Thoracic aorta (tissue), 2 donors: ENCODE measurements at places on chromosomes 1 and 21. TPM values are rescaled to one million over a fixed set of nuclear protein-coding genes. Genes with fewer than 3 reads are reported as not detected.

- H3K27me3 ChIP-seq: no peaks in the 10 kb centered on the region
- no peak for DNase-seq
- no peaks in the 10 kb centered on the region for H3K36me3 ChIP-seq
- H3K27ac ChIP-seq: no peak overlapping the region
- no peak overlapping the region for H3K4me3 ChIP-seq
- no peaks in the 10 kb centered on the region for H3K4me1 ChIP-seq
Measured at GRCh38 chr1:94515296-94515947, 26.1 kb downstream of the F3 start.

DNA sequence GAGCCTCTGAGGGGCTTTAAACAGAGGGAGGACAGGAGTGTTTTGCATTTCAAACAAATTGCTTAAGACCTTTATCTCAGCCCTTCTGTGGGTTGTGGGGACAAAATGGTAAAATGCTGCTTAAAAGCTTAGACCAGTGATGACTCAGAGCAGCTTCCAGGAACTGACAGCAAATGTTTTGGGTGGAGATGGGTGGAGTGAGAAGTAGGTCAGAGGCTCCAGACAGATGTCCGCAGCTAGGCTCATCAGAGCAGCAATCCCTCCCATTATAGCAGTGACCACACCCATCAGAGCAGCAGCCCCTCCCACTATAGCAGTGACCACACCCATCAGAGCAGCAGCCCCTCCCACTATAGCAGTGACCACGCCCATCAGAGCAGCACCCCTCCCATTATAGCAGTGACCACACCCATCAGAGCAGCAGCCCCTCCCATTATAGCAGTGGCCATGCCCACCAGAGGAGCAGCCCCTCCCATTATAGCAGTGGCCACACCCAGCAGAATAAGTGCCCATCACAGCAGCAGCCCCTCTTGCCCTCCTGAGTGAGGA lies 532.2 kb downstream of the MATN1 start:
- DNase-seq: no peak
- no peaks in the 10 kb centered on the region for H3K27me3 ChIP-seq
- H3K4me3 ChIP-seq: no peak overlapping the region
- peaks cover 5% of the 10 kb centered on the region for H3K4me1 ChIP-seq
- no peaks in the 10 kb centered on the region for H3K36me3 ChIP-seq

GRCh38 chr1:37634244-37634991 lies at the start of gene RSPO1:
TSS of gene RSPO1 (minus strand) at chr1:37634892. CDS start at chr1:37629661, 5,231 bp downstream.
- peaks cover 9% of the 10 kb centered on the region for H3K4me1 ChIP-seq
- H3K27me3 ChIP-seq: peaks cover 8% of the 10 kb centered on the region
- no peak for DNase-seq
- no peaks in the 10 kb centered on the region for H3K36me3 ChIP-seq

- H3K4me3 ChIP-seq: no peak overlapping the region
- H3K36me3 ChIP-seq: no peaks in the 10 kb centered on the region
- H3K27ac ChIP-seq: no peak overlapping the region
- DNase-seq: no peak
- H3K4me1 ChIP-seq: no peaks in the 10 kb centered on the region
Measured at GRCh38 chr1:34663031-34663430, 91.8 kb upstream of the GJB5 start.

DNA sequence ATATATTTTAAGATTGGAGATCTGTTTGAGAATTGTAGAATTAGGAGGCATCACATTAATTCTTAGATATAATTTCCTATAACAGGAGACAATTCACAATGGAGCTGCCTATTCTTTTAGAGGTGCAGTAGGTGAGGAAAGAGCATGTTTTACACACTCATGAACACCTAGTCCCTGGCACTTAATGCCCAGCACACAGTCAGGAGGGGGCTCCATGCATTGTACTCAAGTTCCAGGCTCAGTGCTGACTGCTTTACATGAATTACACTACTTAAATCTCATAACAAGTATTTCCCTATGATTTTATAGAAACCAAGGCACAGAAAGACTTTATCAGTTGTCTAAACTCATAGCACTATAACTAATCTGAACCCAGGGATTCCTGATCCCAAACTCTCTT lies 360 bp upstream of the GBP3 start:
- H3K4me3 ChIP-seq: peak overlapping the region; percentile 86
- no peaks in the 10 kb centered on the region for H3K27me3 ChIP-seq
- H3K36me3 ChIP-seq: no peaks in the 10 kb centered on the region
- peaks cover 11% of the 10 kb centered on the region for H3K4me1 ChIP-seq

DNA sequence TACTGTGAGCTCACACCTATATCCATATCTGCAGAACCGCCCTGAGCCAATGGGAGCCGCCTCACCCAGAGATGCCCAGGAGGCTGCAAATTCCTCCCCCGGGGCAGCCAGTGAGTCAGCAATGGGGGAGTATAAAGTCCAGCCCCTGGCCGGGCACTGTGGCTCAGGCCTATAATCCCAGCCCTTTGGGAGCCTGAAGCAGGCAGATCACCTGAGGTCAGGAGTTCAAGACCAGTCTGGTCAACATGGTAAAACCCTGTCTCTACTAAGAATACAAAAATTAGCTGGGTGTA lies 5.0 kb upstream of the CLCNKB start:
- H3K27ac ChIP-seq: no peak overlapping the region
- no peak for DNase-seq
- no peaks in the 10 kb centered on the region for H3K27me3 ChIP-seq
- H3K4me1 ChIP-seq: no peaks in the 10 kb centered on the region

- no peaks in the 10 kb centered on the region for H3K4me1 ChIP-seq
- no peaks in the 10 kb centered on the region for H3K36me3 ChIP-seq
Measured at GRCh38 chr1:112026016-112026415, 36.5 kb upstream of the KCND3 start.

DNA sequence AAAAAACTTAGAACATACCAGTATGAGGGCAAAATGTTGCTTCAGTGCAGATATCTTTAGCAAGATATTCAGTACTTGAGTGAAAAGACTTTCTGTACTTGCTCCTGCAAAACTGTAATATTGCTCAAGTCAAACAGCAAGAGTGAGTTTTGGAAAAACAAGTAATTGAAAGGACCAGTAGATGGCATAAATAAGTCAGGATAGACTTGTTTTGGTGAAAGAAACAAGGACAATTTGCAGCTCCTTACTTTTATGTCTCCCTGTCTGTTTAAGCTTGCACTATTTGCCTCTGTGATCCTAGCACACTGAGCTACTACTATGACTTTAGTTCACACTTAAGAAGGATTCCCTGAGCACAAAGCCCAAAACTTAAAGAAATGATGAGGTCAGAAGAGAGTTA lies 39.1 kb downstream of the IFI44 start:
- DNase-seq: no peak
- H3K36me3 ChIP-seq: no peaks in the 10 kb centered on the region
- H3K27ac ChIP-seq: no peak overlapping the region
- no peaks in the 10 kb centered on the region for H3K4me1 ChIP-seq

- no peak overlapping the region for H3K4me3 ChIP-seq
- peaks cover 20% of the 10 kb centered on the region for H3K4me1 ChIP-seq
- H3K27me3 ChIP-seq: no peaks in the 10 kb centered on the region
- no peak overlapping the region for H3K27ac ChIP-seq
Measured at GRCh38 chr1:109991400-109991925, 6.9 kb downstream of the AHCYL1 start.

DNA sequence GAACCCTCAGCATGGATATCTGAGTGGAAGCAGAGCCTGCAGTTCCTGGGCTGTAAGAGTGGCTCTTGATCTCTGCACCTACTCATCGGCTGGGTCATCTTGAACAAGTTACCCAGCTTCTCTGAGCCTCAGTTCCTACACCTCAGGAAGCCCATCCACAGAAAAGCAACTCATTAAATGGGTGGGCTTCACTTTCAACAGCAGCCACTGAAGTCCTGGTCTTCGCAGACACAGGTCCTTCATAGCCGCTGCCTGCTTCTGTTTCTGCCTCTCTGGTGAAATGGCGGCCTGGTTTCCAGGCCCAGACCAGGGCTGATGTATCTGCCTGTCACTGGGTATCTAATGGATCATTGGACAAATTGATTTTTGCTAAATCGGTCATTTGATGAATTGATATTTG lies 571.4 kb downstream of the PTPRU start:
- H3K4me3 ChIP-seq: no peak overlapping the region
- H3K4me1 ChIP-seq: no peaks in the 10 kb centered on the region
- H3K27me3 ChIP-seq: no peaks in the 10 kb centered on the region
- no peaks in the 10 kb centered on the region for H3K36me3 ChIP-seq
- DNase-seq: no peak

GRCh38 chr1:65278376-65279069 lies 30.8 kb upstream of the DNAJC6 start:
- DNase-seq: no peak
- H3K4me1 ChIP-seq: no peaks in the 10 kb centered on the region
- no peaks in the 10 kb centered on the region for H3K27me3 ChIP-seq
- H3K4me3 ChIP-seq: no peak overlapping the region

DNA sequence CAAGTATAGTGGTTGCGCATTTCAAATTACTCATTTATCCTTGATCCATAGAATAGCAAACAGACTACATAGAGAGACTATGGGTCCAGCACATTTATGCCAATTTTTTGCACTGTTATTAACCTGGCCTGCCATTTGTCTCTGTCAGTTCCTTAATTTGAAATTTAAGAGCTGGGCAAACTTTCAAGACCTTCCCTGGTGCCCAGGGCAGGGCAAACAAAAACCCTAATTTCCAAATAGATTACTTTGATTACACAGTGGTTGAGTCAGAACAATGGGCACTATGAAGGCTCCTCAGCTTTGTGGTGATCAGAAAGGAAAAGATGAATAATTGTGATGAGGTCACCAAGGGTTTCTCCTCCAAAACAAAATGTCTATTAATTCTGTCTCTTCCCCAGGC lies 80.6 kb downstream of the TNFSF18 start:
- peaks cover 6% of the 10 kb centered on the region for H3K4me1 ChIP-seq
- no peak overlapping the region for H3K4me3 ChIP-seq
- H3K36me3 ChIP-seq: no peaks in the 10 kb centered on the region
- H3K27ac ChIP-seq: no peak overlapping the region

DNA sequence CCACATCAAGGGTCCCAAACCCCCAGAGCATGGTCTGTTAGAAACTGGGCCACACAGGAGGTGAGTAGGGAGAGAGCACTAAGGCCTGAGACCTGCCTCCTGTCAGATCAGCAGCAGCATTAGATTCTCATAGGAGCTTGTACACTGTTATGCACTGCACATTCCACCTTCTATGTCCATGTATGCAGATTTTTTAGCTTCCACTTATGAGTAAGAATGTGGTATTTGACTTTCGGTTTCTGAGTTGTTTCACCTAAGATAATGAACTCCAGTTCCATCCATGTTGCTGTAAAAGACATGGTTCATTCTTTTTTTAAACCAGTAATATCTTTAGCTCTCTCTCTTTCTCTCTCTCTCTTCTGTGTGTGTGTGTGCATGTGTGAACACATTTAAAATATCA lies 663 bp upstream of the GBP6 start:
- H3K4me1 ChIP-seq: peaks cover 9% of the 10 kb centered on the region
- H3K4me3 ChIP-seq: peak overlapping the region; percentile 10
- DNase-seq: no peak
- no peaks in the 10 kb centered on the region for H3K36me3 ChIP-seq

- no peaks in the 10 kb centered on the region for H3K27me3 ChIP-seq
- peak overlapping the region; percentile 88 for H3K4me3 ChIP-seq
- H3K36me3 ChIP-seq: peaks cover 2% of the 10 kb centered on the region
- H3K4me1 ChIP-seq: peaks cover 22% of the 10 kb centered on the region
- peak overlapping the region; percentile 85 for H3K27ac ChIP-seq
Measured at GRCh38 chr1:35717911-35718476, 690 bp downstream of the C1orf216 start.

DNA sequence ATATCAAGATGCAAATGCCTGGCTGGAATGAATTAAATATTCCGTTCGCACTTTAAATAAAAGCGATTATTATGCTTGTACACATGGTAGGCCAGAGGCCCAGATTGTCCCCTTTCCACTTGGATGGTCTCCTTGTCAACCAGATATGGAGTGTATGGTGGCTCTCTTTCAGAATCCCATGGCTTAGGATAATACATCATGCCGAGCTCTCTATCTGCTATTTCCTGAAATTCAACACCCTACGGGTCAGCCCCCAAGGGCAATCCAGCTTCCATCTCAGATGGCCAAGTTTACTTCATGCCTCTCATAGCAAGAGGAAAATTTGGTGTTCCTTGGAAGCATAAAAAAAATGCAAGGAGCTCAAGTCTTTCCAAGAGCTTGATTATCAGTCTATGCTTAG lies 25.4 kb upstream of the FMO1 start:
- no peak for DNase-seq
- peak overlapping the region; percentile 93 for H3K27ac ChIP-seq
- H3K4me3 ChIP-seq: no peak overlapping the region
- peaks cover 51% of the 10 kb centered on the region for H3K4me1 ChIP-seq
- H3K27me3 ChIP-seq: no peaks in the 10 kb centered on the region

DNA sequence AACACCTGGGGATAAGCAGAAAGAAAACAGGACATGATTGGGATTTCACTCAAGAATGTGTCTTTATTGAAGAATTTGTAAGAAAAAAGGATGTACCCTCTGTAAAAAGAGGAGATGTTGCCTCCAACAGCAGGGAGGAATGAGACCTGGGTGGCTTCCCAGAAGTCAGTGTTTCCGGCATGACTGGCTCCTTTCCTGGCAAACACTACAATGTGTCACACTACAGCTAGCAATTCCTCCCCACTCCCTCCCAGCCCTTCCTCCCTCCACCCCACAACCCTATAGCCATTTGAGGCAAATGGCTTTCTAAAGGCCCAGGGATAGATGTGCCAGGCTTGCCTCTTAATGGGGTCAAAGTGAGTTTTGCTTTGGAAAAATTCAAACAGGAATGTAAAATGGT lies 11.5 kb upstream of the COL8A2 start:
- H3K4me1 ChIP-seq: peaks cover 58% of the 10 kb centered on the region
- peak; percentile 64 for DNase-seq
- H3K4me3 ChIP-seq: no peak overlapping the region
- peaks cover 24% of the 10 kb centered on the region for H3K36me3 ChIP-seq

ESRRG gene
- total RNA-seq: not detected

C1orf116 gene
- total RNA-seq: 0.14 TPM

USP21 gene
- 28.8 TPM for total RNA-seq

KCNQ4 gene
- total RNA-seq: 5.7 TPM

NCF2 gene
- 22.2 TPM for total RNA-seq

CELA3B gene
- not detected for total RNA-seq

ANGPTL7 gene
- 19.4 TPM for total RNA-seq

PDZK1 gene
- total RNA-seq: 7.4 TPM

DISC1 gene
- 26.9 TPM for total RNA-seq
